ENCODE measurements at places on chromosomes 7 and 10.

GRCh38 chr7:54888067-54888733 lies 129.2 kb upstream of the SEC61G start:
- no peak for DNase-seq

- DNase-seq, result no peak
These were observed 260.2 kb downstream of the AUTS2 start for GRCh38 chr7:69858471-69858870.

DNA sequence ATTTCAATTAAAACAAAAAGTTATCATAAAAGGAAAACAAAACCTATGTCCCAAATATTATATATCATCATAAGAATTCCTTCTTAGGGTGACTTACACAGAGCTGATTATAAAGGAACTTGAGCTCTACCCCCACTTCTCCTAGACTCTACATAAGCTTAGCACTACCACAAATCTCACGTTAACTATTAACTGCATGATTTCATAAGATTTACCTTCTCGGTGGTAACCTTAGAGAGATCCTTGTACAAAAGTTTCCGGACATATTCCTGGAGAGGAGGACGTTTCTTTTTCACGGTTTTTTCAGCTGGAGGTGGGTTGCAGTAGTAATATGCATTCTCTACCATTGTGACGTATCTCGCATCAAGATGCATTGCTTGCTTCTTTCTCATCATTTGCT lies 83.7 kb downstream of the UPF2 start:
- no peak for DNase-seq

DNA sequence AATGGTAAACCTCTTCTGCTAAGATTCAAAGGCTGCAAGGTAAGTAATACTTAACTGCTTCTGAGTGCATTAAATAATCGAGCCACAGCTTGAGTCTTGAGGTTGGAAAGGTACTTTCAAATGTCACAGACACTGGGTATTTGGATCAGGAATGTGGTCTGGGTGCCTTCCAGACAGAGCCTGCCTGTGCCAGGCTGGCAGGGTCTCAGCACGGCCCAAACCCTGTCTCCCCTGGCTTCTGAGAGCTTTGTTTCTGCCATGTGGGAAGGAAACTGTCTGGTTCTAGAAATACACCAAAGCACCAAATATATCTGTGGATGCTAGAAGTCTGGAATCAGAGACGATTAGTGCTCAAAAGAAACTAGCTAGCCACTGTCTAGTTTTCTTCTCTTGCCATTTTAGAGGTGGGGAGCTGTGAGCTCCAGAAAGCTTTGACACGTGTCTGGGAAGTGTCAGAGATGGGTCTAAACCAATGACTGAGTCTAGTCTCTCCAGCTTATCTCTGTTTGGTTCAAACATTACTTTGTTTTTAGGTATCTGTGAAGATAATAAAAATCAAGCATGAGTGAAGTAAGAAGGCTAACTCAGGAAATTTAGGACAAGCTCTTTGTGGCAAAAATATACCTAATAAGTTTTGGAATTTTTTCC lies 162.8 kb downstream of the CYP26A1 start:
- DNase-seq, result no peak

DNA sequence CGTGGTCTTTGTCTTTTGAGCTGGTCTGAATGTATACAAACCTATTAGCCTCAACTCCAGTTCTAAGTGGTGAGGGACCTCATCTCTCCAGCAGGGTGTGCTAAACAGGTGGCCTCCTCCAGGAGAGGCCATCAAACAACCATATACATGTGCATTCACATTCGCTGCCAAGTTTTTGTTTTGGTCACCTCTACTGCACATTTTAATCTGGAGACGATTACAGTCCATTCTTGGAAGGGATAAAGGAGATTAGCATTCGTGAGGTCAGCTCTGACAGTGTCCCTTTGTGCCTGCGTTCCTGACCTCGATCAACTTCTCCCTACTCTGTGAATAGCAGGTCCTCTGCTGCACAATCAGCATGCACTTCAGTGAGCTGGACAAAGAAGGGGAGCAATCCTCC lies 60.8 kb downstream of the RHOBTB1 start:
- DNase-seq, result no peak

DNA sequence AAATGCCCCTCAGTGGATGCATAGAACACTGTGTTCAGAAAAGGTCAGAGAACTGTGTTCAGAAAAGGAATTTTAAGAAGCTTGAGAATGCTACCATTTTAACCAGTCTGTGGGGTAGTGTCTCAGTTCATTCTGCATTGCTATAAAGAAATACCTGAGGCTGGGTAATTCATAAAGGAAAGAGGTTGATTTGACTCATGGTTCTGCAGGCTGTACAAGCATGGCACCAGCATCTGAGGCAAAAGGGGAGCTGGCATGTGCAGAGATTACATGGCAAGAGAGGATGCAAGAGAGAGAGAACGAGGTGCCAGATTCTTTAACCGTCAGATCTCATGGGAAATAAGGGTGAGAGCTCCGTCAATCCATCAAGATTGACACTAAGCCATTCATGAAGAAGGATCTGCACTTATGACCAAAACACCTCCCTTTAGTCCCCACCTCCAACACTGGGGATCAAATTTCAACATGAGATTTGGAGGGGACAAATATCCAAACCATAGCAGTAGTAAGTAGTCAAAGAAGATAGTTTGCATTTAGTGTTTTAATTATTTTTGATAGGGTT lies 119.8 kb downstream of the FAM107B start:
- DNase-seq, result no peak

DNA sequence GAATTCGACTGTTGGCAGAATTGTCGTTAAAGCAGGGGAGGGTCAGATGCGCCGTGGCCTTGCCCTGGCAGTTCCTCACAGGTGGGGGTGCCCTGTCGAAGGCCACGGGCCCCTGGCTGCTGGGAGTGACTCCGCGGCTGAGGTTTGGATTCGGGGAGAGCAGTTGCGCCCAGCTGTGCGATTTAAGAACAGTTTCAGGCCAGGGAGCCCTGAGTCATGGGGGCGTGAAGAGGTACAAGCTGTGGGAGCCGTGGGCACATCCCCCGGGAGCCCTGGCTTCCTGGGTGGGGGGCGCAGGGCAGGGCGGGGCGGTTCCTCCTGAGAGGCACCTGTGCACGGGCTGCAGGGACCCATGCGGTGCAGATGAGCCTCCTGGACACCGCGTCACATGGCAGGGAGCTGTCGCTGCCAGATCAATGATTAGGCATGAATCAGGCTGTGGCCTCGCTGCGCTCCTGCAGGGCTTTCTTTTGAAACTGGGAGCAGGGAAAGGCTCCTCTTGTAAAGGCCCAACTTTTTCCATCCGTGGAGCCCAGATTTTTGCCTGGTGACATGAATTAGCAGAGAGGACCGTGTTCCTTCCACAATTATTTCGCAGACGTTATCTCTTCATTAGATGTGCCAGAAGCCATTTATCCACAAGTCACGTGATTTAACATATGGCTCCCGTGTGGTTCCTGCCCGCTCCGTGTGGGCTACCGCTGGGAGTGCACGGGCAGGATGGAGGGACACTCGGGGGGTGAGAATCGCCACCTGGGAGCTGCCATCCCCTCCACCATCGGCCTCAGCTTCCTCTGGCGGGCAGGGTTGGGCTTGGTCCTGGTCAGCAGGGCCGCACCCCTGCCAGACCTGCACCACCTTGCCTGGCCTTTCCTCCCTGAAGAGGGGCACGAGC lies 918 bp downstream of the PWWP2B start:
- DNase-seq, result no peak

DNA sequence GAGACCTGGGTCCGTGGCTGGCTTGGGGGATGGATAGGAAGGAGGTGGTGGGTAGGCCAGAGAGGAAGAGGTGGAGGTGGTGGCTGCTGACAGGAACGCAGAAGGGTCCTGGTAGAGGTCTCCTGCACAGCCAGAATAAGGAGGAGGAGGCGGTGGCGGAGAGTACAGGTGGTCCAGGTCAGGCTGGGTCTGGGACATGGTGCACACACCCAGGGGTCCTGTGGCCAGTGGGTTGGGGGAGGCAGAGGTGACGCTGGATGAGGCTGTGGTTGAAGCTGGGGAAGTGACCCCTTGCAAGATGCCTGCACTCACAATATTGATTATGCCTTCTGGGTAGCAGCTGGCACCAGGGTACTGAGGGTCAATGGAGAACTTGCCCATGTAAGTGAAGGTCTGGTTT lies 2.2 kb downstream of the EGR2 start:
- DNase-seq, result no peak

- no peak for DNase-seq
These were observed 545.3 kb upstream of the VSTM2A start for GRCh38 chr7:53996876-53997275.

- no peak for DNase-seq
These were observed 143.1 kb downstream of the ARID5B start for GRCh38 chr10:62044566-62044965.

DNA sequence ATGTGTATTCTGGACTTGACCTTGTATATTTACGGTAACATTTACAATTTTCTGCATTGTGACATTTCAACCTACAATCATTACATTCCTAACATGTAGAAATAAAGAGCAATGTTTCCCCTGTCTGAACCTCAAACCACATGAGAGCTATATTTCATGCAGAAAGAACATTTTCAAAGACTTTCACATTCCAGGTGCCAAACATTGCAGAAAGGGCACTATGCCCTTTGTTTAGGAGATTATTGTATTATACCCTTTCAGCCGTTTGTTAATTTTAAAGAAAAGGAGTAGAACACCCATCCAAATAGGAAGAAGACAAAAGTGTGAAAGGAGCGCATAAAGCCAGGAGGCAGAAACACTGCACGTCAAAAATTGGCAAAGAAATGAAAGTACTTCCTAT lies 260.4 kb downstream of the RELN start:
- DNase-seq, result no peak

GRCh38 chr7:28165961-28166955 lies 14.3 kb downstream of the JAZF1 start:
- DNase-seq, result no peak

DNA sequence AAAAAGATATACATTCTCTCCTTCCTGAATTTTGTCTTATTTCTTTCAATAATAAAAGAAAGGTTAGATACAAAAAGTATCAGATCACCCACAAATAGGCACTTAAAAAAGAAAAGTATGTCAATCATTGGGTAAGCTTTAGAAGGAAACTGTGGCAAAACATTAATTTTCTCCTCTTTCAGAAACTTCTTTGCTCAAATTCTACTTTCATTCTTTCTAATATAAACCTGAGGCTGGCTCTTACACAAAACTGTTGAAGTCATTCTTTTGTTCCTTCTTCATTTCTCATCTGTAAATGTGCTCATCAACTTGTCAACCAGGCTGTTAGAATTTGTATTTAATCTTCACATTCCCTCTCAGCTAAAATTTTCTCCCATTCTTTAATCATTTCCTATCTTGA lies 124.6 kb downstream of the LRRN3 start:
- no peak for DNase-seq

DNA sequence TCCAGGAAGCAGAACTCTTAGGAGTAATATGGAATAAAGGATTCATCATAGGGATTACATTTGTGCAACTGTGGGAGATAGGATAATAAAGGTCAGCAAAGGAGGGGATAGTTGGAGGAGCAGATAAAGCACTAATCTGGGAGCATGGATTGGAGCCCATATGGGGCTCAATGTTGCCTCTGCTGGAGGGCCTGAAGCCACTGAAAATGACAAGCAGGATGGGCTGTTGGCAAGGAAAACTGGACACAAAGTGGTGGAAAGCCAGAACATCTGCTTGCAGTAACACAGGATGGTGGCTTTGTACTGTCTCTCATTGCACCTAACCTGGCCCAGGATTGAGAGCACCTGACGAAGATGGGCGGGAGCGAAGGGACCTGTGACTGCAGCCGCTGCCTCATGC lies 15.0 kb upstream of the COMMD3 start:
- no peak for DNase-seq

- DNase-seq, result no peak
These were observed 147.2 kb upstream of the ADO start for GRCh38 chr10:62657244-62657835.

DNA sequence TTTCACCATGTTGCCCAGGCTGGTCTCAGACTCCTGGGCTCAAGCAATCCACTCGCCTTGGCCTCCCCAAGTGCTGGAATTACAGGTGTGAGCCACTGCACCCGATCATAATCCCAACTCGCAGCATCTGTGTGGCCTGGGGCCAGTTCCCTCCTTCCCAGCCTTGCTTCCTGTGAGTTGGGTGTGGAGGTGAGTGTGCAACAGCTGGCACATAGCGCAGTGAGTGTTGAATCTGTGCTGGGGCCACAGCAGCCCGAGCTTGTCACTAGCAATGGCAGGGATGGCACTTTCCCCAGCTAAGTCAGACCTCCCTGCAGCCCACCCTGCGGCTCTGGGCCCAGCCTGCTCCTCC lies 12.2 kb downstream of the TMEM184A start:
- no peak for DNase-seq

DNA sequence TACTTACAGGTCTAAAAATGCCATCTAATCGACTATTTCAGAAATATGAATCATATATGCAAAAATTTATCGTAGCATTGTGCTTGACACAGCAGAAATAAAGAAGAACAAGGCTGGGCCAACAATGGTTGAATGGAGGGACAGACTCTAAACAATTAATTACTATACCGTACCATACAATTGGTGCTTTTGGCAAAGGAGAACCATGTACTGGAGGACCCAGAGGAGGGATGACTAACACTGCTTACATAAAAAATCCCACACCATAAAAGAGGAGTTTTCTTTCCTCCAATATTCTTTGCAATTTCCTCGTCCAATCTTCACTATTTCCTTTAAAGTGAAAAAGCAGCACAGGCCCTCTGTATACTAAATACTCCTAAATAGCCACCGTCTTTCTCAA lies 94.1 kb downstream of the SGMS1 start:
- no peak for DNase-seq

DNA sequence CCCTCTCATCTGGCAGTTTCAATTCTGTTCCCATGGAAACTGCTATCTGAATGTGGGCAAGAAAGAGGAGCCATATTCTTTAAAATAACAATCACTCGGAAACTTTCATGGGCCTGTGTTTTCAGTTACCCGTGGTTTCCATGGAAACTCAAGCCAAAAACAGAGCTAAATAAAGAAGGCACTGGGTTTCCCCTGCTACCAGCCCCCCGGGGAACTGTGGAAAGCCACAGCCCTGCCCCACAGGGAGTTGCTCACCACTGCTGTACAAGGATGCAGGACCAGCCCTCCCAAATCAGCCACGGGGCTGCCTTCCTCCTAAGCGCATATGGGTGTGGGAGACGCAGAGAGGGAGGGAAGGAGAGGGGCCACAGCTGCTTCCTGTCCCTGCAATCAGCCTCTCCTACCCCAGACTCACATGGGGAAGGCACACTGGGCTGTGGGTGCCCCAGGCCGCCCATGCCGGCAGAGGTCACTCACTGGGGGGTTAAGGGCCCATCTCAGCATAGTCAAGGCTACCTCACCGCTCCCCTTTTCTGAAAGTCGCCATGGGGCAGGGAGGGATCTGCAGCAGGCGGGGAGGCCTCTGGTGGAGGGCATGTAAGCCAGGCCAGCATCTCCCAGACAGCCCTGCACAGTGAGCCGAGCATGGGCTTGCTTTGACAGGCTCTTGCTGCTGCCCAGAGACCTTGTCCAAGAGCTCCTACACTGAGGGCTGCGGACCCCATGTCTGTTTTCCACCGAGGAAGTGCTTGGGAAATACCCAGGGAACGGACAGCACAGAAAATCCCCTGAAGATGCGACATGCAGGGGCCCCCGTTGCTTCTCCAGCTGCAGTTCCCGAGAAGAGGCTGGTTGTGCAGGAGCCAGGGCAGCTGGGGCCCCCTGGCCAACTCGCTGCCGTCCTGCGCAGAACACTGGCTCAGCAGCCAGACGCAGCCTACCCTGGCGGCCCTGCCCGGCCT lies 157.3 kb upstream of the PPP2R2D start:
- DNase-seq, result no peak

- DNase-seq, result no peak
These were observed 35.7 kb upstream of the SRRM3 start for GRCh38 chr7:76165973-76166403.

Data from iPS DF 6.9 (cell line).